ENCODE measurements at places on chromosomes 11 and 22.

DNA sequence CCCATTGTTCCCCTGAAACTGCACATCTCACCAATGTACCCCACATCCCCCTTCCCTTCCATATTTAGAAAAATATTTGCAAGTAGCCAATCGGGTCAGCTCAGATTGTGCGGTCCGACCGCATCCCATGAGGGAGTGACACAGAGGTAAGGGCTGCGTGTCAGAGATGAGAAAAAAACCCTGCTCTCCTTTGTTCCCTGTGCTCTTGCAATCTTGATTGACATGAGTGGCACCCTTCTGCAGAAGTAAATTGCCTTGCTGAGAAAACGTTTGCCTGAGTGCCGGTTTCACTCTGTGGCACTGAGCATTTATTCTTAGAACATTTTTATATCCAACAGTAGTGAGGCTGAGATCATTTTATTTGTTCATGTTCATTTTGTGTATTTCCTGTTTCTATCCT, 81.6 kb upstream of the CCDC90B start:
- DNase-seq = no peak

DNA sequence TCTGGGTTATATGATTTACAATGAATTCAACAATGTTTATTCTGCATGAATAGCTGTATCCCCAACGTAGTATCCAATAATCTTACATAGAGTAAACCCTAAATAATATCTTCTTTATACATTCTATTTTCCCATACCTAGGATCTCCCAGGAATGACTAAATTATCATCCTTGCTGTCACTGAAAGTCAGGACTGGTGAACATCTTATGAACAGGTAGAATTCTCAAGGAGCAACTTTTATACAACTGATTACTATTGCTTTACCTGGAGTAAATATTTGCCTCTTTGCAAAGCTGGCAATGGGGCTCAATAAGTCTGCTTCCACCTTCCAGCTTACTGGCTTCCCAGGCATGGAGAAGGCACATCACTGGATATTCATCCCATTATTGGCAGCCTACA, at the start of gene OR51B6:
Gene OR51B6, plus strand, starts transcription at position 301 of the 400 bp plus-strand sequence. Its CDS starts 0 bp downstream, at position 301.
- no peak for DNase-seq

GRCh38 chr11:12480401-12480800, 103.0 kb downstream of the PARVA start:
- DNase-seq = no peak

DNA sequence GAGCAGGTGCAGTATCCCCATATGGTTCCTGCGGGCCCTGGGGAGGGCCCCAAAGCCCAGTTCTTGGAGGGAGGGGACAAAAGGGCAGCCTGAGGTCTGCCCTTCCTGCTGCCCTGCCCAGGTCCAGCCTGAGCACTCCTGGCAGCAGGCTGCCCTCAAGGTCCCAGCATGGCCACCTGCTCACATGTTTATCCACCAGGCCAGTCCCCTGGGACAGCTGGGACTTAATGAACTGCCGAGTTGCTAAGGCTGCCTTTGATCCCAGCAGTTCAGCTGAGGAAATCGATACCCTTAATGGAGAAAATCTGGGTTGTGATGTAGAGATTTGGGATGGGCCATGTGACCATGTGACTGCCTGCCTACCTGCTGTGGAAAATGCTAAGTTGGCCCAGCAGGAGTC, 146.2 kb downstream of the TRIM29 start:
- DNase-seq = no peak

DNA sequence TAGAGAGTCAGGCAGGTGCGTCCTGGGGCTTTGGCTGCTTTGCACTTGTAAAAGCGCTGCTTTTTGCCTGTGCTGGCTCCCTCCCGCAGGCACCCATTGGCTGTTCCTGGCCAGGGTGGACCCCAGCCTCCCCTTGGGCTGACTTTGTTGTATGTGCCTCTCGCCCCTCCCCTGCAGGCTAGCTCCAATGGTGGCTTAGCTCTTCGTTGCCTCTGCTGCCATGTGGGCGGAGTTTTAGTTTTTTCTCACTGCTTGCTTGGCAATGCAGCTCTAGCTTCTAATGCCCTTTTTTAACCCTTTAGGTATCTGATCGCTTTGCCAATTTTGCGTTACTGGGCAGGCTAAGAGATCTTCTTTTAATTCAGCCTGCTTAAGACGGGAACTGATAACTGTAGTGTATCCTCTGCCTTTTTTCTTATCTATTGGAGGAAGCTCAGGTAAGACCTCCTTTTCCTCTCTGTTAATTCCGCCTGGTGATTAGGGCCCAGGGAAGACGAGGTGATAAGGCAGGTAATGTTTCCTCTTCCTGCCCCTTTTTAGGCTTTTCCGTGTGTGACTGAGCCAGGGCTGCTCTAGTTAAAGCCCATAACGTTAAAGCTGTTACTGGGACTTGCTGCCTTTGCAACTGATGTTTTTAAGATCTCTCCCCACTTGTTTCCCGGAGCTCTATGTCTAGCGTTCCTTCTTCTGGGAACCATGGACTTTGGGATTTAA, 11.7 kb upstream of the GLYATL1 start:
- no peak for DNase-seq

- no peak for DNase-seq
Observed at GRCh38 chr11:59437770-59438169, 1.5 kb downstream of the OR5A1 start.

GRCh38 chr11:7286178-7286577, 34.5 kb downstream of the SYT9 start:
- no peak for DNase-seq

DNA sequence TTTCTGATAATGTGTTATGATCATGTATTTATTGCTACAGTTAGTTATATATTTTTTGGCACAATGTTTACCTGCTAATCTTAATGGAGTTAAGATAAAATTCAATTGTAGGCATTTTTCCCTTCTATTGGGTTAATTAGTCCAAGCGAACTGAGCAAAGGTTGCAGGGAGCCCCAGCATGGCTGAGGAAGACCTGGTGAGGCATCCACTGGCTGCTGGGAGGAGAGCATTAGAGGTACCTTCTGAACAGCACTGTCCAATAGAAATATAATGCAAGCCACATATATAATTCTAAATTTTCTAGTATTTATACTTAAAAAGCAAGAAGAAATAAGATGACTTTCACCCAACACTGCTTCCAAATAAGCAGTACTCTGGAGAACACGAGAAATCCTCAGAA, 689 bp upstream of the TMEM126A start:
- DNase-seq = no peak

DNA sequence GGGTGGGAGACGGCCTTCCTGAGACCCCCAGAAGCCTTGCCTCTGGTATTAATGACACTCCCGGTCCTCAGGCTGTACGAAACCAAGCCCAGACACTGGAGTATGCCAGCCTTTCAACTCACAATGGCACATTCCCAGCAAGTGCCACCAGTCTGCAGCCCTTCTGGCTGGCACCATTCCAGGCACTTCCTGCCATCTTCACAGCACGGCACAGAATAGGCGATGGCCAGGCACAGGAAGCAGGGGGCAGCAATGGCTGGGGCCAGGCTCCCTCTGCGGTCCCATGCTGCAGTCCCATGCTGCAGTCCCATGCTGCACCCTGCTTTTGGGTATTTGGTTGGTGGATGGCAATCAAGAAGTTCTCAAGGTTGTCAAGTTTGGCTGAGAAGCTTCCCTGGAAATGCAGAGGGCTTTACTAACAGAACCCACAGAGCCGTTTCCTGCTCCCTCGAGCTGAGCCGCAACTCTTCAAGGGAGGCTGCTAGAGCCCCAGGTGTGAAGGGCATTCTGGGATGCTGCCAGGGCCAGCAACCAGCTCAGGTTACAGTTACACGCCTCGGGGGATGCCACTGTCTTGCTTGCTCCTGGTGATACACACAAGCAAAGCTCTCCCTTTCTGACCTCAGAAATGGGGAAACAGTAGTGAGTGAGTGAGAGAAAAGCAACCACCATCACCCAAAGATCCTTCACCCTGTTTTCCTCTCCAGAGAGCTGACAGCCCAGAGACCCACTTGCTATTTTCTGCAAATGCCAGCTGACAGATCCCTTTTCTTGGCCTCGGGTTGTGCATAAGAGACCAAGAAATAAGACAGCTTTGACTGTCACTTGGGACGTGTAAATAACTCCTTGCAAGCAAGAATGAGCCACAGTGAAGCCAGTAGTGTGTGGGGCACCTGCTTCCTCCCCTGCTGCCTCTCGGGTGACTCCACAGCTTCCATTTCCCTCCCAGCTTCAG, 23.9 kb downstream of the LRFN4 start:
- no peak for DNase-seq

GRCh38 chr11:82465481-82465880, 268.2 kb downstream of the FAM181B start:
- no peak for DNase-seq

GRCh38 chr22:30235687-30236170, 10.8 kb downstream of the LIF start:
- peak; percentile 90 for DNase-seq

DNA sequence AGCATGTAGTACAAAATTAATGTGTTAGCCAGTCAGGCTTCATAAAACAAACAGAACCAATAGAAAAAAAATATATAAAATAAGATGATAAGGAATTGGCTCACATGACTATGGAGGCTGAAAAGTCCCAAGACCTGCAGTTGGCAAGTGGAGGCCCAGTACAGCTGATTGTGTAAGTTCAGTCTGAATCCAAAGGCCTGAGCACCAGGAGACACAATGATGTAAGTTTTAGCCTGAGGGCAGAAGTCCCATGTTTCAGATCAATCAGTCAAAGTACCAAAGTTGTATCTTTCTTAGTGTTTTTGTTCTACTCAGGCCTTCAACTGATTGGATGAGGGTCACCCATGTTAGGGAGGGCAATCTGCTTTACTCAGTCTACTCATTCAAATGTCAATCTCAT, 14.3 kb upstream of the OR10D3 start:
- DNase-seq = no peak

DNA sequence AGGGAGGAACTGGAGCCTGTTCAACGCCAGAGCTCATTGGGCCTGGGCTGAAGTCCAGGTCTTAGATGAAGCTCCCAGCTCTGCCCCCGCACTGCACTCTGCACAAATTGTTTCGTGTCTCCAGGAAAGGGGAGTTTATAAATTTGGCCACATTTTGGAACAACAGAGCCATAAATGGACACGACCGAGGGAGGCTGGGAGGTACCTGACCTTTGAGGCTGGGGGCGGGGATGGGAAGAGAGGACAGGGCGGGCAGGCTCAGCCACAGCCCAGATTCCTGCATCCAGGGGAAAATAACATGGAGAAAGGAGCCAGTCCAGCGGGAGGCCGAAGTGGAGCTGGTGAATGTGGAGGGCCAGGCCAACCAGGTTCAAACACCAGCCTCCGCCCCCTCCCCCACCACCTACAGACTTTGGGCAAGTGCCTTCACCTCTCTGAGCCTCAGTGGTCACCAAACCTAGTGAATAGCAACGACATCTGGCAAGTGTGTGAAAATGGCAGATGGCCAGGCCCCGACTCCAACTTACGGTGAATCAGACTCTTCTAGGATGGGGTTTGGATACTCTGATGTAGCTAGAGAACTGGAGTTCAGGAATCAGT, 36.8 kb upstream of the SMTN start:
- DNase-seq = no peak

DNA sequence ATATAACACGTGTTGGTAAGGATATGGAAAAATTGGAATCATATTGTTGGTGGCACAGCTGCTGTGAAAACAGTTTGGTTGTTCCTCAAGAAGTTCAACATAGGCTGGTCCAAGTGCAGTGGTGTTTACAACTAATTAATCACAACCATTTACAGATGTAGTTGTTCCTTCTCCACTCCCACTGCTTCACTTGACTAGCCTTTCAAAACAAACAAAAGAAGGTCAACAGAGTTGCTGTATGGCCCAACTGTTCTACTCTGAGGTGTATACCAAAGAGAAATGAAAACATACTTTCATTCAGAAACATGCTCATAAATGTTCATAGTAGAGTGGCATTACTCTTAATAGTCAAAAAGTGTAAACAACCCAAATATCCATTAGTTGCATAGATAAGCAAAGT, 36.6 kb upstream of the ACAT1 start:
- no peak for DNase-seq

- DNase-seq = no peak
Observed at GRCh38 chr11:123051634-123052033, 10.3 kb downstream of the HSPA8 start.

DNA sequence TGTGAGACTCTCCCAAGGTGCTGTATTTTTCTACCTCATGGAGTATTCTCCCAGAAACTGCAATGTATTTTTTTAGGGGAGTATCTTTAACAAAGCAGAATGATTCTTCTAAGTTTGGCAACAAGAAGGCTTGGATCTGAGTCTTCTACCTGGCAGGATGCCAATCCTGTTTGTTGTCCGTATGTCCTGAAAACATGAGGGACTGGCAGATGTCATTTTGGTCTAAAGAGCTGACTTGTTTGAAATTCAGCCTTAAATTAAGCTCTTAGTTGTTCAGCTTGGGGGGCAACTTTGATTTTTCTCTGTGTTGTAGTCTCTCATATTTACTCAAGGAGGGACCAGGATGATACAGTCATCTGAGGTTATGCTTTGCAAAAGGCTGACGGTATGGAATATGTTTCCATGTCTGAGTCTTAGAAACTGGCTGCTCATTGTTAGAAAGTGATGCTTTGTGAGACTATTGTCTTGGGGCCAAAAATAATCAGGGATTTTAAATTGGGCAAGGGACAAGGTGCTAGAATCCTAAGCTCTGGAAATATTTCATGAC, 9.3 kb downstream of the MRPL16 start:
- no peak for DNase-seq

GRCh38 chr11:73257342-73258103, 14.6 kb upstream of the P2RY6 start:
- DNase-seq = peak; percentile 93

- DNase-seq = no peak
Observed at GRCh38 chr22:41876675-41877074, 38.2 kb downstream of the SHISA8 start.

DNA sequence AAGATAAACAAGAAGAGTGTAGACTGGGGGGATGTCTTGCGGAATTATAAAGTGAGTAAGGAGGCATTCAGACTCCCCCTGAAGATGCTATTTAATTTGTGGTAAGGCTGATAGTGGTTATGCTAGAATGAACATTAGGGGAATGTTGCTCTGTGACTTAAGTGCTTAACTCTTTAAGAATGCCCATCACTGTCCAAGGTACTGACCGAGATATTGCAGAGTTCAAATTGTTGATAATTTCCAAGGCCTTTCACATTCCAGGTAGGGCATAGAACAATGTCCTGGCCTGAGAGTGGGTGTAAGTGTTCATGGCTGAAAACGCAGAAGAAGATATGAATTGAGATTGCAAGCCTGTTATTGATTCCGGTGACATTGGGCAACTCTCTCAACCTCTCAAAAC, 90.3 kb upstream of the SEZ6L start:
- no peak for DNase-seq

DNA sequence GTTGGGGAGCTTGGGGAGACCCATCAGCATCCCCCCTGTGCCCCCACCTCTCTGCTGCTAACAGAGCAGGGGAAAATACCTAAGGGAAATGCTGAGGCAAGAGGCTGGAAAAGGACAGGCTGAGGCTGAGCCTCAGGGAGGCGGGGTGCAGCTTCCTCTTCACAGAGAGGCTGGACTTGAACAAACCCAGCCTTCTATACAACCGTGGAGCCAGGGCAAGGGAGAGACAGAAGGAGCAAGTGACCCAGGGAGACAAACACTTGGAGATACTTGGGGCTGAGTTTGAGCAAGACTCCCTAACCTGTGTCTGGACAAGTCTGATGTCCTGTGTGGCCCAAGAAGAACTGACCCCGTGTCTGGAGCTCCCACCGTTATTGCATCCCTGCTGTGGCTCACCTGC, at the start of gene SLCO2B1:
Gene SLCO2B1, plus strand, starts transcription at position 229 of the 400 bp plus-strand sequence. CDS start 275 bp downstream, outside the sequence.
- DNase-seq = no peak

- DNase-seq = no peak
Observed at GRCh38 chr11:72813740-72814285, 398 bp upstream of the ATG16L2 start.

All from AG04449 (cell line).